ENCODE measurements at places on chromosomes 4 and X.

DNA sequence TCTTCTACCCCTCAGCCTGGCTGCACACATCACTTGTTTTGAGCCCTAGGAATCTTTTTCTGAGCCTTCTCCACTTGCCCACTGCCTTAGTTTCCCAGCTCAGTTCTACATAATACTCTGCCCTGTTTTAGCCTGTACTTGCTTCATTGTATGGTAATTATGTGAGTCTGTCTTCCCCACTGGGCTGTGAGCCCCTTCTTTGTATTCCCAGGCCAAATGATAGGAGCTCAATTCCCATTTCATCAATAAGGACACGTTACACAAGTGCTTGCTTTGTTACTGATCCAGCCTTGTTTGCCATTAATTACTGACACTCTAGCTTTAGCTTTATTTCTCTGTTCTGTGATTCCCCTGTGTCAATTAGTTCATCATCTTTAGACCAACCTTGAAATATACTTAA is 28.1 kb downstream of the KIT start:
- DNase-seq = no peak

GRCh38 chr4:62822306-62822705 is 1586.9 kb downstream of the TECRL start:
- no peak for DNase-seq

DNA sequence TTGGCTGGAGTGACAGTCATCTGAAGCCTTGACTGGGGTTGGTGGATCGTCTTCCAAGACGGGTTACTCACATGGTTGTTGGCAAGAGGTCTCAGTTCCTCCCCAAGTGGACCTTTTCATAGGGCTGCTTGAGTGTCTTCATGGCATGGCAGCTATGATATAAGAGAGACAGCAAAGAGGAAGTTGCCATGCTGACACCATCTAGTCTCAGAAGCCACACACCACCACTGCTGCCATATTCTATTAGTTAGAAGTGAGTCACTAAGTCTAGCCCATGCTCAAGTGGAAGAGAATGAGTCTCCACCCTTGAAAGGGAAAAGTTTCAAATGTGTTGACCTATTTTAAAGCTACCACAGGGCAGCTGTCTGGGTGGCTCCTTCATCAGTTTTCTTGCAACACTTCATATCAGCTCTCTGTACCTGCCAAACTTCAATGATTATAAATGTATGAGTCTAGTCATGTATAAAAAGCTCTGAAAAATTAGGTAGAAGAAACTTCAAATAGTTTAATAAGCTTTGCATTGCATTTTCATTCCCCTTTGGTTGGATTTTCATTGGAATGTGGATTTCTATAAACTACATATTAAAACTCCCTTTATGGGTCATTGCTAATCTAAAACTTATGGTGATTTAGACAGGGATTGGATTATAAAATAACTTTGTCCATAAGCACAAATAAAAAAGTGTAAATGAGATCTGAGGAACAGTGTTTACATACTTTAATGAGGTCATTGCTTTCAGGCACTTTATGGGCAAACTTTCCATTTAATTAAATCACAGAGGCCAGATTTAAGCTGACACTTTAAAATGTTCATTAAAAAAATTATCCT is 68.0 kb upstream of the ATXN3L start:
- no peak for DNase-seq

- no peak for DNase-seq
Observed at GRCh38 chr4:15348236-15348635, 79.6 kb upstream of the C1QTNF7 start.

- DNase-seq = no peak
Observed at GRCh38 chrX:104695593-104695992, 129.6 kb downstream of the IL1RAPL2 start.

DNA sequence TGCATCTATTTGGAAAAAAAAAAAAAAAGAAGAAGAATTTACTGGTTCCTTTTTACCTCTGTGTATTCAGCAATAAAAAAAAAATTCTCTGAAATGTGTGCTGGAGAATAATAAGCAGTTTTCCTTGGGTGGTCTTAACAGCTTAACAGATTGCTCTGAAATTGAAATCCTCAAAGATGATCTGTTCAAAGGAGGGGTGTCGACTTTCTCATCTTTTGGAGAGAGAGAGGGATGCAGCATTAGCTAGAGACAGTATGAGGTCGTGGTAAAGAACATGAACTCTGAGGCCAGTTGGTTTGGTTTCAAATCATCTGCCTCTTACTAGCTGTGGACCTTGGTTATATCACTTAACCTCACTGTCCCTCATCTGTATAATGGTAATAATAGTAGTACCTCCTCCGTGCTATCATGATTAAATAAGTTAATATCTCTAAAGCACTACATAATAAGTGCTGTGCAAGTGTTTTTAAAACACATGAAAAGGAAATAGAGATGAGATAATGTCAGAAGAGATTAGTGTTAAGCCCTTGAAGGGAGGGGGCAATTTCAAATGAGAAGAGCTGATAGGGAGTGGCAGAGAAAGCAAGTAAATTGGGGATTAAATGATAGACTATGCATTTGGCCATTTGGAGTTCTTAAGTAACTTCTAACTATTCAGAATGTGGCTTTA is 109.9 kb upstream of the LIMCH1 start:
- DNase-seq = no peak

DNA sequence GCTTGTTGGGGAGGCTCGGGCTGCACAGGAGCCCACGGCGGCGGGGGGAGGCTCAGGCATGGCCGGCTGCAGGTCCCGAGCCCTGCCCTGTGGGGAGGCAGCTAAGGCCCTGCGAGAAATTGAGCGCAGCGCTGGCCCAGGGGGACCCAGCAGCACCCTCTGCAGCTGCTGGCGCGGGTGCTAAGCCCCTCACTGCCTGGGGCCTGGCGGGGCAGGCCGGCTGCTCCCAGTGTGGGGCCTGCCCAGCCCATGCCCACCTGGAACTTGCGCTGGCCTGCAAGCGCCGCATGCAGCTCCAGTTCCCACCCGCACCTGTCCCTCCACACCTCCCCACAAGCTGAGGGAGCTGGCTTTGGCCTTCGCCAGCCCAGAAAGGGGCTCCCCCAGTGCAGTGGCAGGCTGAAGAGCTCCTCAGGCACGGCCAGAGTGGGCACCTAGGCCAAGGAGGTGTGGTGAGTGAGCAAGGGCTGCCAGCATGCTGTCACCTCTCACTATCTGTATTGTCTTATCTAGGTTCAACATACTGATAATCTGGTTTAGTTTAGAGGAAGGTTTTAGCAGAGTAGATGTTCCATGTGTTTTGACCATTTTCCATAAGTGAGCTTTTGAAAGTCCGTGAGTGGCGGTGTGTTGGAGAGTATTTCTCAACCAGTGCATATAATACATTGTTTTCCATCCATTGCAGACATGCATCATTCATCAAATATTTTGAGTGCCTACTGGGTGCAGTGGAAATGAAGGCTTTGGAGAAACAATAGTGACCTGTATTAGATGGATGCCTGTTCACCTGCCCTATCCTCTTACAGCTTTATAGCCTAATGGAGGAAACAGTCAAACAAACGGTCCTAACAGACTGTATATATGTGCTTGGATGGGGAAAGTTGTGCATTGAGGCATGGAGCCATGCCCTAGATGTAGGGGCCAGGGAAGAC is 13.1 kb downstream of the PI4K2B start:
- no peak for DNase-seq

- DNase-seq = no peak
Observed at GRCh38 chr4:140344101-140344500, 29.3 kb upstream of the SCOC start.

GRCh38 chr4:158827543-158827981 is 58.7 kb downstream of the FNIP2 start:
- no peak for DNase-seq

DNA sequence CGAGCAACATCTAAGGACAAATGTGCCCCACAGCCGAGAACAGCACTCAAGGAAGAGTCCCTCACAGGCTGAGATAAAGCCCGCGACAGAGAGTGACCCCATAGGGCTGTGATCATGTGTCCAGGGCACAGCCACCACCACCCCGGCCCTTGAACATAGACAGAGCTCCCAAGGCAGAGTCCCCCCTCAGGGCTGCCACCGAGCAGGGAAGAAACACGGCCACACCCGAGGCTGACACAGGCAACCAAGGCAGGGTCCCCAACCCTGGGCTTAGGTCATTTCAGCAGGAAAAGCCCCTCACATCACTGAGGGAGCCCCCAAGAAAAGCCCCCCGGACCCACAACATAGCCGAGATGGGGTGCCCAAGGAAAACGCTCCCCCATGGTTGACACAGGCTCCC is 463 bp downstream of the CT45A10 start:
- no peak for DNase-seq

DNA sequence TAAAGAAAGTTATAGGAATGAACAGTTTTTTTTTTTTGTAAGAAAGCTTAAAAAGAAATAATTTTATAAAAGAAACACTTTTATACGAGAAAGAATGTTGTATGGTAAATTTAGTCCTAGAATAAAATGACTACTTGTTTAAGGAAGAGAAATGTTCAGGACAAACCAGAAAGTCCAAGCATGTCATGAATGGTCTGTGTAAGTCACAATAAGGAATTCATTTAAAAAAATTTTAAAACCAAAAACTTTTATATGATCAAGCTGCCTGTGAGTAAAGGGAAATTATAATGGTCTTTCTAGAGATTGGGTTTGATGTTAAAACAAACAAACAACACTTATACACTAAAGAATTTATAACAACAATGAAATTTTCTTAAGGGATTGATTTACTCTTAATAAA is 858.9 kb upstream of the PCDH7 start:
- DNase-seq = no peak

GRCh38 chr4:139017861-139018260 is 2.3 kb downstream of the NOCT start:
- no peak for DNase-seq

- DNase-seq = no peak
Observed at GRCh38 chr4:98430708-98431403, 169.7 kb downstream of the RAP1GDS1 start.

- no peak for DNase-seq
Observed at GRCh38 chrX:118179161-118179560, 62.6 kb upstream of the KLHL13 start.

- DNase-seq = no peak
Observed at GRCh38 chr4:120842031-120842430, 80.5 kb downstream of the PRDM5 start.

- DNase-seq = no peak
Observed at GRCh38 chr4:22045051-22045630, 96.6 kb upstream of the KCNIP4 start.

- DNase-seq = no peak
Observed at GRCh38 chrX:133611676-133612075, 196.4 kb upstream of the GPC4 start.

DNA sequence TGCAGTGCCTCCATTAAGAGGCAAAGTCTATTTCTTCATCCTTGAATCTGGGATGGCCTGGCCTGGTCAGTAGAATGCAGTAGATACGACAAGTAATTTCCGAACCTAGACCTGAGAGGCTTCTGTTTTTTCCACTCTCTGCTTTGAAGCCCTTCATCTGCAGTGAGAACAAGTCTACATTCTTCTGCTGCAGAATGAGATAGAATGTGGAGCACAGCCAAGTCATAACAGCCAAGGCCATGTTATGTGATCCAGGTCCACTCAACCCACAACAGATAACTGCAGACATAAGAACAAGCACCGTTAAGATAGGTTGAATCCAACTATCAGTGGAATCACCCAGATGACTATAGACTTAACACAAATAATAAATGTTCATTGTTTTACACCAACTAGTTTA is 1297.7 kb downstream of the C4orf33 start:
- DNase-seq = no peak

- no peak for DNase-seq
Observed at GRCh38 chrX:120331116-120331515, 19.9 kb upstream of the TMEM255A start.

DNA sequence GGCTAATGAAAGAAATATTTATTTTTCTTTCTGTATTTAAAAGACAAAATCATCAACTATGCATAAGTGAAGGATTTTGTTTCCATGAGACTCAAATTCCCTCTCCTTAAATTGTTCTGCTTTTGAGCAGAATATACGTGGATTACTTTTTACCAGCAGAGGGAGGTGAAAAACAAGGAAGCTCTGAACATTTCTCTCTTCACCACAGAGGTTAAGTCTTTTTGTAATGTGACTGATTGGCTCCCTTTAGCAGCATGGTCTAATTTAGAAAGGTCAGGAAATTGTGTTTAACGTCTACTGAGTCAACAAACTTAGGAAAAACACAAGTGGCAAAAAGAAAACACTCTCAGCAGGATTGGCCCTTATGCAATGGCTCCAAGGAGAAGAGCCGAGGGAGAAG is 55.1 kb upstream of the F9 start:
- DNase-seq = no peak

DNA sequence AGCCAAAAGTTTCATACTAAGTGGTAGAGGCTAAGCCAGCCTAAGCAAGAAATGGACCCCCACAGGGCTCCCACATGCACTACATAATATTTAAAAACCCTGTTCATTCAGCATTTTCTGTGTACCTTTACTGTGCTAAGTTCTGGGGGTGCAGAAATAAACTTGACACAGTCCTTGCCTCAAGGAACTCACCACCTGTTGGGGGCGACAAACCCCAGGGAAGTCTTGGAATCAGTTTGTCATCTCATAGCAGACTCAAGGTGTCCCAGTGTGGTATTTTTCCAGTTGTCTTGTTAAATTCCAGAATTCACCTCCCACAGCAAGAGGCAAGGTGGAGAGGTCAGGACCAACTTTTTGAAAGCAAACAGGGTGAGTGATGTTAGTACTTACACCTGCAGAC is 43.1 kb downstream of the ATG4A start:
- no peak for DNase-seq

- DNase-seq = no peak
Observed at GRCh38 chr4:52098618-52099017, 47.5 kb downstream of the SPATA18 start.

Measured in mucosa of gallbladder (tissue), 1 donor.